Thoracic aorta (tissue), 2 donors: ENCODE measurements at places on chromosomes 4 and X.
A peak's percentile ranks its signal among the peaks of the same experiment; 100 is the strongest.

DNA sequence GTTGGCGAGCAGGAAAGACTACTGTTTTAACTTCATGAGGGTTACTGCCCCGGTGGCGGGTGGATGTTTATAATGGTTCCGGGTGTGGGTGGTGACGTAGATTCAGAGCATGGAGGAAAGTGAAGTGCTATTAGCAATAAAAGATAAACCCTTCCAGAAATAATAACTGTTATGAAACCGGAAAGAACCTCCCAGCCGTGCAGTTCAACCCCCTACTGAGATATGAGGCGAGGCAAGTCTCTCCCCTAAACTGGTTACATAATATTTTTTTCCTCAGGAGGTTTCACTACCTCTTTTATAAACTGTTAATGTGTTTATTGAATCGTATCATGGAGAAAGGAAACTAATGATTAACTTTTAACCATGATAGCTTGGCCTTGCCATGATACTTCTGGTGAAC lies 33.9 kb upstream of the STIM2 start:
- no peak for DNase-seq

GRCh38 chr4:166460769-166461550 lies 587.9 kb downstream of the TLL1 start:
- no peak for DNase-seq

DNA sequence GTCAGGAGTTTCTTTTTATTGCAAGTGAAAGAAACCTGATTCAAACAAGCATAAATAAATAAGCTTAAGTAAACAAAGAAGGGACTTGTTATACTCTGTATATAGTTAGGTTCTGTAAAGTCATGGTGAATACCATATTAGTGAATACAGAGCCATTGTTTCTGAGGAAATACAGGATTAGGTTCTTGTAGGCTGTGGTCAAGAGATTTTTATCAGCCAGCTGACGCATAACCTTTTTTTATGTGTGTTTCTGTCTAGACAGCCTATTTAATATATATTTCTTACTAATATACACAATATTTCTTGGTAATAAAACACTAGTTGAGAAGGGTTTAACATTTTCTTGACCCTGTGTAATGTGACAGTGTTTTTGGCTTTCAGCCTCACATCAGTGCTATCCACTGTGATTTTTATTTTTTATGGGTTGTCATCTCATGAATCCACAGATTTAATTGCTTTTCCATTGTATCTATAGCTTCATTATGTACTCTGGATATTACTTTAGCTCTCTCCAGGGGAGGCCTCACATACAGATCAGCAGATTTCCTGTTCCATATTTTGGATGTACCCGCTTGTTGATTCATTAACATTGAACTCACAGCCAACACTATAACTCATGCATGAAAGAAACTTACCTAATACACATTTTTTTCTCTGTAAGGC lies 8.0 kb downstream of the HERC3 start:
- no peak for DNase-seq

- DNase-seq, result no peak
Observed at GRCh38 chr4:8002525-8003309, 63.1 kb upstream of the AFAP1 start.

GRCh38 chrX:73930300-73930699 lies 367.3 kb downstream of the CHIC1 start:
- no peak for DNase-seq

DNA sequence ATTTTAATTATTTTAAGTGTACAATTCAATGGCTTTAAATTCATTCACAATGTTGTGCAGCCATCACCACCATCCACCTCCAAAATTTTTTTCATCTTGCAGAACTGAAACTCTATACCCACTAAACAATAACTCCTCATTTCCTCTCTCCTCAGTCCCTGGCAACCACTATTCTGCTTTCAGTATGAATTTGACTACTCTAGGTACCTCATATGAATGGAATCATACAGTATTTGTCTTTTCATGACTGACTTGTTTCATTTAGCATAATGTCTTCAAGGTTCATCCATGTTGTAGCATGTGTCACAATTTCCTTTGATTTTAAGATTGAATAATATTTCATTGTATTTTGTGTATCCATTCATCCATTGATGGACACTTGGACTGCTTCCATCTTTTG lies 46.9 kb downstream of the KIF4A start:
- DNase-seq, result no peak

DNA sequence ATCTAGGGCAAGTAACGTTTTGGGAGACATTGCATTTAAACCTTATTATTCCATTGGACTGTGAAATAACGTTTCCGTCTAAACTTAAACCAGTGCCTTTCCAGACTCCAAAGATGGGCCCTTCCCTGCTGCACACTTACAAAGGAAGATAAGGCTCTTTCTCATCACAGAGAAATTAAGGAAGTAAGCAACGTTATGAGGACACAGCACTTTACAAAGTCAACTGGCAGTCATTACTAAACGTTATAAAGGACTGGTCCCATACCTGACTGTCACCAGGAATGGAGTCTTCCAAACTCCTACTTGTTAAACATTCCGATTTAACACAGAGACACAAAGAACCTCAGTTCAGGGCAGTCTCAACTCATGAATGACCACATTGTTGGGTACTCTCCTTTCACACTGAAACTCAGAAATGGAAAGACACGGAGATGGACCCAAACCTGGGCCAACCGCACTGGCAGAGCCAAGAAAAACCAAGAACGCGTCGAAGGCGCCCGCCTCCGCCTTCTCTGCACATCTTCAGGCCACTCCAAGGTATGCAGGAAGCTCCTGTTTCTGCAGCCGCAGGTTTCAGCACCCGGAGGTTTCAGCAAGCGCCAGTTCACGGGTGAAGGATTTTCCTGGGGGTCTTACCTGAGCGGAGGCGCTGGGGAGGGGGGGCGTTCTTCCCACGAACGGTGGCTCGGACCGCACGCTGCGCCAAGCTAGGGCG lies 670 bp downstream of the PAPSS1 start:
- DNase-seq, result no peak

DNA sequence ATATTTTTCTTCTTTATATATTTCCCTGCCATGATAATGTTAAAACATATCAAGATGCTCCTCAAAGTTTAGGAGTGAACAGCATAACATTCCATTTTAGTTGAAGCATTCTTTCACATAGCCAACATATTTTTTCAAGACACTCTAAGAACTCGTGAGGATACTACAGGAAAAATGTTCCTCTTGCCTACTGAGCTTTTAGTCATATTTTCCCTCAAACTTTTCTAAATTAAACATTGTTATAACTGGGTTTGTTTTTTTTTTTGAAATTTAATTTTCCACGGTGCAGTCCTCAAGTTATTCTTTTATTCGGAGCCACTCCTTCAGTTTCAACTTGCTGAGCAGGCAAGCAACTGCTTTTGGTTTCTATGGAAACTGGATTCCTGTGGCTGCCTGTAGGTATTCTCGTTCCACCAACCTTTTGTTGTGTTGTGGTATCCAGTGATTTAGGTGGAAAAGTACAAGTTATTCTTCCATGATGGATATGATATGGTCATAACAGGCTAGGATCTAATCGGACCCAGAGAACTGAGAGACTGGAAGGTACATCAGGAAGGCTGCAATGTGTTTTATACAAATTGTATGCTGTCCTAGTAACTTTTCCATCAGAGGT lies 248.0 kb downstream of the TRIML1 start:
- no peak for DNase-seq

- peak; percentile 11 for DNase-seq
Observed at GRCh38 chr4:1899149-1900086, 28.2 kb downstream of the NSD2 start.

- DNase-seq, result no peak
Observed at GRCh38 chr4:128572778-128573241, 236.7 kb upstream of the JADE1 start.

- DNase-seq, result no peak
Observed at GRCh38 chr4:109691411-109691920, 11.8 kb downstream of the CASP6 start.

DNA sequence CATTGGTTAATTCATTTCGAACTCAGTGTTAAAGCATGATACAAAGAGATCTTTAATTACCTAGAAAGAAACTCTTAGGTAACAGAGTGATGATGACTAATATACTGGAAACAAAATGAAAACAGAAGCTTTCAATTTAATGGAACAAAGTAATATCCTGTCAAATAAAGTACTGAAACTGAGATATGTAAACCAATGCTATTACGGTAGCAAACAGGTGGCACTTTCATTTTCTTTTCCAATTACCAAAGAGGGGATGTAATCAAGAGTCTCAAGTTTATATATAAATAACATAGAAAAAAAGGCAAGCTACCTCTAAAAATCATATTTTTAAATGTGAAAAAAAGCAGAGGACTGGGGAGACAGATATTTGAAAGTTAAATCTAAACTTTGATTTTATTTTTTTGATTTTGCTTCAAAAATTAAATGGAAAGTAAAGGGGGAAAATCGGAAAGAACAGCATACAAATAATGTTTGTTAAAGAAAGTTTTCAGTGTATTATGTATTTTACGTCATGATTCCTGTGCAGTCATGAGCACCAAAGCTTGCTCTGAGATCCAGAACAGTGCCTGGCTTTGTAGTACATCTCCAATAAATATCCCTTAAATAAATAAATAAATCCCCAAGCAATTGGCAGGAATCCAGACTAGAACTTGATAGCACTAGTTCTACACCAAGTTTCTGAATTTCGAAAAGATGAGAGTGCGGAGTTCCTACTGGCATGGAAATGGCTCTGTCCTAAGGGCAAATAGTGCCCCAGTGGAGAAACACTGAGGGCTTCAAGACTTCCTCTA lies 25.0 kb upstream of the RAPGEF2 start:
- no peak for DNase-seq

DNA sequence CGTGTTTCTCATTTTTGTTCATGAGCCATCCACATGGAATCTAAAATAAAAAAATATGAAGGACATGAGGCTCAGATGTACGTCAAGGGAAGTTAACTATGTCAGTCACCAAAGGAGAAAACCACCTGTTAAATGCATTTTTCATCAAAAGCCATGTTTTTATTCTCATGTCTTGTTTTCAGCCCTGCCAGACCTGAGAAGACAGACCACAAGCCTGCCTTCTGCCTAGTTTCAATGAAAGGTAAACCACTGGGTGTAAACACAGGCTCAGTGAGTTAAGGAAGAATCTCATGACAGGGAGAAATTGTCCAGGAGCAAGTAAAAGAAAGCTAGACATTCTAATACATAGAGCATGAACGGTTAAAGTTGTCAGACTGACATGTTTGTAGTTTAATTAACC lies 52.3 kb upstream of the TNIP3 start:
- DNase-seq, result no peak

GRCh38 chr4:101987623-101988243 lies 197.2 kb downstream of the BANK1 start:
- no peak for DNase-seq

- DNase-seq, result no peak
Observed at GRCh38 chr4:53855581-53856250, 208.7 kb downstream of the CHIC2 start.

- DNase-seq, result no peak
Observed at GRCh38 chrX:108224727-108225621, 133.4 kb downstream of the ATG4A start.

DNA sequence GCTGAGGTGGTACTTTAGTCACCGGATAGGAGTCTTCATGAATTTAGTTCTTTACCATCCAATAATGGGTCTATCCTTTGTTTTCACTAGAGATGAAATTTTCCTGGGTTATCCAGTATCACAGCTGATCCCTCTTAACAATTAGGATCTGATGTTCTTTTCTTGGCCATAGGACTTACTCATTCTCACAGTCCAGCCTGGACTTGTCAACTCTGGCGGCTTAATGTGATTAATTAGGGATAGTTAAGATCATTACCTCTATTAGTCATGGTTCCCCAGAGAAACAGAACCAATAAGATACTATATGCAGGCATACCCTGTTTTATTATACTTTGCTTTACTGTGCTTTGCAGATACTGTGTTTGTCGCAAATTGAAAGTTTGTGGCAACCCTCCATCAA lies 272.7 kb upstream of the FAT4 start:
- DNase-seq, result no peak

- no peak for DNase-seq
Observed at GRCh38 chr4:159383562-159383931, 280.7 kb downstream of the RAPGEF2 start.

- no peak for DNase-seq
Observed at GRCh38 chr4:71009890-71010588, 16.6 kb downstream of the DCK start.

DNA sequence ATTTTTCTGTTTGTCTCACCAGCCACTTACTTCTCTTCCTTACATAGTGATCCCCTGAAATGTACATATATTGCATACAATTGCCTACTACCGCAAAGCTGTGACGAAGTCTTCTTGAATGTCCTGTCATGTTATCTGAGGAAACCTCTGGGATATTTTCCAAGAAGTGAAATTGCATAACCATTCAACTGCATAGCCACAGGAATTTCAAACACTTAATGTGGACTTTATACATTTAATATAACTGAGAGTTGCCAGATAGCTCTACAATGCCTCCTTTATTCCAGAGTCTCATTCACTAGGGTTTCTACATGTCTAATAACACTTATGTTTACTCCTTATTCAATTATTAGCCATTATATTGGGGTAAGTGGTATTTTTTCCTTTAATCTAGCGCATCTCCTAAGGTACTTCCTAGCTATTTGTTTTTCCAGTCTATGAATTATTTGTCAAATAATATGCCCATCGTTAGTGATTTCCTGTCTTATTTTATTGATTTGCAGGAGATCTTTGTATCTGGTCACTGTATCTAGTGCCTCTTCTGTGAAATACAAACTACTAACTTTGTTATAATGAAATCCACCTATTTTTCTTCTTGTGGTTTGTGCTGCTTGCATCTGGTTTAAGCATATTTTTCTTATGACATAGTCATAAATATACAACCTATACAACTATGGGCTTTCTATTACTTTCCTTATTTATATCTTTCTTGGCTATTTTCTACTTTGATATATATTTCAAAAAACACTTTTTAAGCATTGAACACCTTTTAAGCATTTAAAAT lies 69.2 kb upstream of the GRID2 start:
- no peak for DNase-seq
